ENCODE measurements at places on chromosomes 12 and 14. TPM values are rescaled to one million over a fixed set of nuclear protein-coding genes. Genes with fewer than 3 reads are reported as not detected.

CIROP gene
- not detected for total RNA-seq

ABCC9 gene
- total RNA-seq, result under 0.01 TPM

KLRG1 gene
- 7.9 TPM for total RNA-seq

TMEM106C gene
- 85.5 TPM for total RNA-seq

PSMA6 gene
- 258 TPM for total RNA-seq

TDG gene
- 27.6 TPM for total RNA-seq

JAG2 gene
- total RNA-seq, result 49.9 TPM

OR6C70 gene
- not detected for total RNA-seq

BCL7A gene
- 7.7 TPM for total RNA-seq

STON2 gene
- total RNA-seq, result 0.13 TPM

FGF23 gene
- not detected for total RNA-seq
